Naive thymus-derived CD4-positive, alpha-beta T cell (primary cell): ENCODE measurements at places on chromosomes 1 and 21.

- no peak for DNase-seq
Observed at GRCh38 chr1:237858992-237859391, 31.7 kb downstream of the ZP4 start.

- no peak for DNase-seq
Observed at GRCh38 chr1:39214021-39214713, 9.7 kb downstream of the MACF1 start.

DNA sequence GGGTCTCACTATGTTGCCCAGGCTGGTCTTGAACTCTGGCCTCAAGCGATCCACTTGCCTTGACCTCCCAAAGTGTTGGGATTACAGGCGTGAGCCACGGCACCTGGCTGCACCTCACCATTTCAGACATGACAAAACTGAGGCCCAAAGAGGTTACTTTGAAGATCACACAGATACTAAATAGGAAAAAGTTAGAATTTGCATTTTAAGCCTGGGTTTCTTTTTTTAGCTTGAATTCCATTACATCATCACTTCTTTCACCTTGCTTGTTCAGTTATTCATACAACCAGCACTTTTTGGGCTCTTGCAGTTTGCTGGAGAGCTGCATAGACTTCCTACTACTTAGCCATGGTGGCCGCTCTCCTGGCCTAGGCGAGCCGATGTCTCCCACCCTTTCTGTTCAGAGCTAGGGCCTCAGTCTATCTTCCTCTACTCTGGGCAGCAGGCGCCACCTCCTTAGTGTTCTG is 16.3 kb upstream of the CD2 start:
- DNase-seq: no peak

DNA sequence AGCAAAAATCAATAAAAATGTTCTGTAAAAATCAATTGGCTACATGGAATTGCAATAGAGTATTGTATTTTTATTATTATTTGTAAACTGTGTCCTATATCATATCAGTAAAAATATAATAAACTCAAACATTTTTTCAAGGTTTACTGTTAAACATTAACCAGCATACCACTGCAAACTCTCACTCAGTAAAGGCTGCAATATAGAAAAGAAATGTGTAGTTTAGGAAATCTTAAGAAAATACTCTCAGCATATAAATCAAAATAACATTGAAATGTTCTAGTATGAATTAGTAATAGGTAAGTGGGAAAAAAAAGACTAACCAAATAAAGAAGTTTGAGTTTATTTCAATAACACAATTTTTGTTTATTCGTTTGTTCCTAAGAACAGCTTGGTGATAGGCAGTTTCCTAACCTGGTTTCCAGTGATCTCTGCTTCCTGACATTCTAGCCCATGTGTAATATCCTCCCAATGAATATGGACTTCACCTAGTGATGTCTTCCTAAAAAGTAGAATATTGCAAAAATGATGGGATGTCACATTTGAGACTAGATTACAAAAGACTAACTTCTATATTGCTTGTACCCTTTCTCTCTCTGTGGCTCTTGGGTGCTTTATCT is 870.1 kb downstream of the BRINP3 start:
- DNase-seq: no peak

DNA sequence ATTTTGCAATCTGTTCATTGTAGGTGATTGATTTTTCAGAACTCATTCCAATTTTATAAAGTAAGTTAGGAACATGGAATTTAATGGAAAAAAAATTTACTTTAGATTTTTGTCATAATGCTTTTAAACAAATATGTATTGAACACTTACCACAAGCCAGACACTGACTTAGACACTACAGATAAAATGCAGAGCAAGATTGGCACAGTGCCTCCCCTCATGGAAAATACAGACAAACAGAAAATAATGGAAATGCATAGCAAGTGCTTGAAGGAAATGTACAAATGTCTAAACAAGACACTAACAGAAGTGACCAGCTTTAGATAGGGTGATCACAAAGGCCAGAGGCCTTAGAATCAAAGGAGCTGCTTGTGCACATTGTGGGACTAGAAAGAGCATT is 260.5 kb upstream of the ADGRL2 start:
- DNase-seq: no peak

GRCh38 chr1:245666412-245666811 is 511.6 kb downstream of the KIF26B start:
- DNase-seq: no peak
